ENCODE measurements at places on chromosomes 5 and 9.

- no peak for DNase-seq
Observed at GRCh38 chr5:133738271-133738670, 125.9 kb upstream of the FSTL4 start.

DNA sequence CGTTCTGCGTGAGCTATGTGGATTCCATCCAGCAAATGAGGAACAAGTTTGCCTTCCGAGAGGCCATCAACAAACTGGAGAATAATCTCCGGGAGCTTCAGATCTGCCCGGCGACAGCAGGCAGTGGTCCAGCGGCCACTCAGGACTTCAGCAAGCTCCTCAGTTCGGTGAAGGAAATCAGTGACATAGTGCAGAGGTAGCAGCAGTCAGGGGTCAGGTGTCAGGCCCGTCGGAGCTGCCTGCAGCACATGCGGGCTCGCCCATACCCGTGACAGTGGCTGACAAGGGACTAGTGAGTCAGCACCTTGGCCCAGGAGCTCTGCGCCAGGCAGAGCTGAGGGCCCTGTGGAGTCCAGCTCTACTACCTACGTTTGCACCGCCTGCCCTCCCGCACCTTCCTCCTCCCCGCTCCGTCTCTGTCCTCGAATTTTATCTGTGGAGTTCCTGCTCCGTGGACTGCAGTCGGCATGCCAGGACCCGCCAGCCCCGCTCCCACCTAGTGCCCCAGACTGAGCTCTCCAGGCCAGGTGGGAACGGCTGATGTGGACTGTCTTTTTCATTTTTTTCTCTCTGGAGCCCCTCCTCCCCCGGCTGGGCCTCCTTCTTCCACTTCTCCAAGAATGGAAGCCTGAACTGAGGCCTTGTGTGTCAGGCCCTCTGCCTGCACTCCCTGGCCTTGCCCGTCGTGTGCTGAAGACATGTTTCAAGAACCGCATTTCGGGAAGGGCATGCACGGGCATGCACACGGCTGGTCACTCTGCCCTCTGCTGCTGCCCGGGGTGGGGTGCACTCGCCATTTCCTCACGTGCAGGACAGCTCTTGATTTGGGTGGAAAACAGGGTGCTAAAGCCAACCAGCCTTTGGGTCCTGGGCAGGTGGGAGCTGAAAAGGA lies 10.9 kb downstream of the QRFP start:
- no peak for DNase-seq

DNA sequence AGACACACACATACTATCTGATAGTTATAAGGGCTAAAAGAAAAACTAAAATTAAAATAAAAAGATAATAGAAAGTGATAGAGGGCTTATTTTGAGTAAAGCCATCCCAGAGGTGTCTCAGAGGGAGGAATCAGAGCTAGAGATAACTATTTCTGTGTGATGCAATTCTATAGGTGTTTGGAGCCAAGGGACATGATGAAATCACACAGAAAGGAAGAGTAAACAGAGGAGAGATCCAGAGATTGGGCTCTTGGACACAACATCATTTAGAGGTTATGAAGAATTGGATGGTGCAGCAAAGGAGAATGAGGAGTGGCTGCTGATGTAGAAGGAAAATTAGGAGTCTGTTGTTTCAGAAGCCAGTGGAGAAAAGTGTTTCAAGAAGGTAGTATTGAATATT lies 393.5 kb downstream of the DIRAS2 start:
- no peak for DNase-seq

GRCh38 chr5:35815089-35815936 lies 41.4 kb upstream of the IL7R start:
- DNase-seq, result no peak

DNA sequence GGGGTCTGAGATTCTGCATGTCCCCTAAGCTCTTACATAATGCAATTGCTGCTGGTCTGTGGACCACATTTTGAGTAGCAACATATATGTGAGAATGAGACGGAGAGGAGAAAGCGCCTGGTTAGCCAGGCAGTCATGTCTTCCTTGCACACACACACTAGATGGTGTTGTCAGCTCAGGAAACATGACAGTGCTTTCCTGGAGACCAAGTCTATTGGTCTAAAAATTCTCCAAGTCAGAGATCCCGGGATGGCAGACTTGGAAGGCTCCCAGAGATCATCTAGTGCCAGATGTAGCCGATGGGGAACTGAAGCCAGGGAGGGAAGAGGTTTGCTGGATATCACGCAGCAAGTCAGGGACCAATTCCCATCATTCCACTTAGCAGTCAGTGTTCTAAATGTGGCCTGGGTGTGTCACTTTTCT lies 53.4 kb downstream of the GALNT12 start:
- DNase-seq, result no peak

GRCh38 chr5:172905346-172906140 lies 53.7 kb upstream of the RPL26L1 start:
- DNase-seq, result no peak

GRCh38 chr9:115117999-115118878 lies at the start of gene TNC:
TNC (minus strand) TSS chr9:115118157; CDS start chr9:115091018, 27,139 bp downstream.
- DNase-seq, result no peak

- no peak for DNase-seq
Observed at GRCh38 chr5:114989512-114989911, 180.2 kb downstream of the TRIM36 start.

DNA sequence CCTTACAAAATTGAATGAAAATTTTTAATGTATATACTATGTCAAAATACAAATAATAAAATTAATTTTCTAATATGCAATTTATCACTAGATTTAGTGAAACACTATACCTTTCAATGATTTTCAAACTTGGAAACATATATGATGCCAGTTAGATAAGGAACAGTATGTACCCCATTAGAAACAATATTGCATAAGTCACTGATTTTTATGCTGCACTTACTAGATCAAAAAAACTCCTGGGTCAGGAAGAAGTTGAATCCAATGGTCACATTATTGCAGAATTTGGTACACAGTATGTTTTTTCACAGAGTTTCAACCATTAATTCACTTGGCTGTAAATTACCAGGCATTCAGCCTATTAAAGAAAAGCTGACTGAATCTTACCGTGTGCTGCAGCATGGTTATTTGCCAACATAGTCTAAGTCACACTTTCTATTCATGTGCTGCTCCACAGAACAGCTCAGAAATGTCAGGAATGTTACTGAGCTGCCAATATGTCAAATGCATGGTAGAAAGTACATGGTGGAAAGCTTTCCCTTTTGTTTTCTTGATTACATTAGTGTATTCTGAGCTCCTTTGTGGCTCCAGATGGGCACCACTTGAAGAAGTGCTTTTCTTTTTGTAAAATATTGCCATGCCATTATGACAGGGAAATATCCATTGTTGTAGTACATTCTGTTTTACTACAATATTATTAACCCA lies 9.9 kb upstream of the PRR16 start:
- DNase-seq, result no peak

DNA sequence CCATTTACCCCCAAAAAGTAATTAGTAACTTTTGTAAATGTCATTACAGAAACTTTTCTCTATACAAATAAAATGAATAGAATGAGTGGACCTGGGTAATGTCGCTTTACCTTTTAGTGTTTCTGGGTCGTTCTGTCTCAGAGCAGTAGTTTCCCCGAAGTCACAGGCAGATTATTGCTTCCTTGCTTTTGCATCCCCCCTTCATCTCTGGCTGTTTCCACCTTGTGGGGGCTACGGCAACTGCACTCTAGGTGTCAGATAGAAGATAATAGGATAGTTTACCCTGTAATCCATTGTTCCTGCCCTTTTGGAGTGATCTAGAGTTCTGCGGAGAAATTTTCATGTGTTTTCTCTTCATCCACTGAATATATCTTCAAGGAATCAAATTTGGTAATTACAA lies 68.7 kb downstream of the PRR16 start:
- DNase-seq, result no peak

GRCh38 chr5:150763023-150763769 lies 4.4 kb upstream of the DCTN4 start:
- no peak for DNase-seq

DNA sequence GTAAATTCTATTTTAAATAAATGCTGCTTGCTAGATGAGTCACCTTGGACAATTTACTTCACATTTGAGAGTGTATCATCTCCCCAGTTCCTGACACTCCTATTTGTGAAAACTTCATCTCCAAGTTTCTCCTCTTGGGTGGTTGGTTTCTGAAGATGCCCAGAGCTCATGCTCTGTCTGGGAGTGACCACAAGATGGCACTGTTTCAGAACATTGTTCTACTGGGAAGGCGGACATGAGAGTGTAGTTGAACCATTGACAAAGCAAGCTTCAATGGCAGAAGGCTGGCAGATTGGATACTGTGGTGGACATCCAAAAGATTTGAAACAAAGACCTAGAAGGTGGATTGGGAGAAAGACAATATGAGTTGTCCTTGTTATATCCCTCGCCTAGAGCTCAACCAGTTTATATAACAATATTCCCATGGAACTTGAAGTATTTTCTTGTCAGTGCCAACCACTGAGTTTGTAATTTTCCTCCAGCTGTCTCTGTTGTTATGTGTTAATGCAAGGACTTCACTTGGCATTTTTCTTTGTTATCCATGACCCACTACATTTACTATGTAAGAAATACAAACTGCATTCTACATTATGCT lies 234.3 kb upstream of the ANKH start:
- DNase-seq, result peak; percentile 4

GRCh38 chr9:88378317-88378716 lies 9.9 kb upstream of the SPIN1 start:
- no peak for DNase-seq

- DNase-seq, result peak; percentile 61
Observed at GRCh38 chr9:134396825-134397224, 70.6 kb downstream of the RXRA start.

- no peak for DNase-seq
Observed at GRCh38 chr5:72242796-72243475, 77.1 kb downstream of the MRPS27 start.

GRCh38 chr5:7000310-7000709 lies 287.1 kb downstream of the TENT4A start:
- DNase-seq, result no peak

DNA sequence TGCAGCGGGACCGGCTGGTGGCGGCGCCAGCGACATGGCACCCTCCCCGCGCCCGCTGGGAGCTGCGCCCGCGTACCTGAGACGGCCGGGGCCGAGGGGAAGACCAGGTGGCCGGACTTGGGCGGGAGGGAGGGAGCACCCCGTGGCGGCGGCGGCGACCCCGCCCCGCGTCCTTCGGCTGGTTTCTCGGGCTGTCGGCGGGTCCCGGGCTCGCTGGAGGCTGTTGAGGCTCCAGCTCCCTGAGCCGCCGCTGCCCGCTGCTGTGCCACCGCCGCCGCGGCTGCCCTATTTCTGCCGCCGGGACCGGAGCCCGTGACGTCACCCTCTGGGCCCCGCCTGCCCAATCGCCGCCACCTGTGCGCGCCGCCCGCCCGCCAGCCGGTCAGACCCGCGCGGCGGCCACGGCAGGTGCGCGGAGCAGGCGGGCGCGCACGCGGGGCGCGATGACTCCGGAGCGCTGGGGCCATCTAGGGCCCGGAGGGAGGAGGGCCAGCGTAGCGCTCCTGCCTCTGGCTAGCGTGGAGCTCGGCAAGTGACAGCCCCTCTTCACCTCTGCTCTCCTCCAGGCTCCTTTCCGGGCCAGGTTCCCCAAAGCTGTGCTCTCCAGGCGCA lies at the start of gene FSTL4:
TSS of gene FSTL4 (minus strand) at position 293 of the 612 bp plus-strand sequence.
- DNase-seq, result peak; percentile 30

GRCh38 chr9:122401896-122402295 lies 31.1 kb downstream of the PTGS1 start:
- DNase-seq, result no peak

DNA sequence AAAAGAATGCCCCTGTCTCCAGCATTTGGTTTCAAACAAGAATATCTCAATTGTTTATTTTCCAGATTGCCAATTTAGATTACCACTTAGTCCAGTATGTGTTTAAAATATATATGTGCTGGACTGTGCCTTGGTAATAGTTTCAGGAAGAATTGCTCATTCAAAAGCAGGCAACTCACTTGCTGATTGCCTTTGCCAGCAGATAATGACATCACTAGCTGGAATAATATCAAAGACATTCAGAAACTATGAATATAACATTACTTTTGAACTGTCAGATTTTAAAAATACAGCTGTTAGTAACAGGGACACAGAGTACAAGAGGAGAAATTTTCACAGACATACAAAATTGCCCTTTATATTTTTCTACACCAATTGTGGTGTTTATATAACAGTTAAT lies 96.0 kb upstream of the ITGA2 start:
- no peak for DNase-seq

DNA sequence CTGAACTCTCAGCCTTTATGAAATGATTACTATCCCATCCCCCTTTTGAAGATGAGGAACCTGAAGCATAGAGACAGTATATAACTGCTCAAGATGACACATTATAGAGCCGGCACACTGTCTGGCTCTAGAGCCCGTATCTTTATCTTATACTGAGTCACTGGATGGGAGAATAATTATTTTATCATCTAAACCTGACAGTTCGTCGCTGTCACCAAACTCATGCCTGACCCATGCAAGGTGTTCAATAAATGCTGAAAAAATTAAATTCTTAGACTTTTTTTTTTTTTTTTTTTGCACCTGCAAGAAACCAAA lies 38.8 kb downstream of the HOMER1 start:
- DNase-seq, result no peak

DNA sequence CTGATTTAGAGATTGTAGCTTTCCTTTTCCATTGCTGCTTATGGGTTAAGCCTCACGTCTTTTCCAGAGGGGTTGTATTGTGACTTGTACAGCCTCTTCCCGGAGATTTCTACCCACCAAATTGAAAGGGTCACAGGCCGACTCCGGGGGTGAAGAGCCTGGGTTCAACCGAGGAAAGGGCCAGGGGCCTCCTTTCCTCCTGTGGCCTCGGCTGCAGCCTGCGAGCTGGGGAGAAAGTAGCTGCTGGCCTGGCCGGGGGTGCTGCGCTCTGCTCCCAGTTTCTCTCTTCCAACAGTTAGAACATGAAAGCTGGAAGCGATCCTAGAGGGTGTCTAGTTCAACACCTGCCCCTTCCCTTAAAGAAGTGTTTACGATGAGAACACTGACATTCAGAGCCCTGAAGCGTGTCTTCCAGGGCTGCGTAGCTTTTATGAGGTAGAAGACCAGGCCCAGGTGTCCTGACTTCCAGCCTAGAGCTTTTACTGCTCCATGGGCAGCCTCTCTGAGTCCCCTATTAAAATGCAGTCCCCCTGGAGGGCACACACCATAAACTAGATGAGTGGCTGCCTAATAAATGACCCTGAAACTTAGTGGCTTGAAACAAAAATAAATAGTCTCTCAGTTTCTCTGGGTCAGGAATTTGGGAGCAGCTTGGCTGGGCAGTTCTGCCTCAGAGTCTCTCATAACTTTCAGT lies 56.9 kb downstream of the ACER2 start:
- no peak for DNase-seq

GRCh38 chr5:15786884-15787283 lies 286.9 kb downstream of the FBXL7 start:
- no peak for DNase-seq

- DNase-seq, result no peak
Observed at GRCh38 chr9:79057576-79057975, 514.2 kb upstream of the TLE4 start.

DNA sequence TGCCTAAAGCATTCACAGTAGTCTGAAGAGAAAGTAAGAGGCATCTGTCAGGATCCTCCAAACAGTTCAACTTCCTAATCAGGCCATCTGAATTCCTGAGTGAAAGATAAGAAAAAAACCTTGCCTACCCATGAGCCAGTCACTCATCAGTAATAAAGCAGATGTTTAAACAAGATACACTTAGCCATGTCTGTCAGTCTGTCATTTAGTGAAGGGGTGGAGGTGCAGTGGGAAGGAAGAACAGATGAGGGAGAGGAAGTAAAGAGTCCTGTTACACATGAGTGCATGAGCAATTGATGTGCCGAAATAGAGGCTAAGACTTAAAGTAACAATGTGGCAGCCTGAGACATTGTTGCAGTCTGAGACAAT lies 29.9 kb upstream of the DMRTA1 start:
- DNase-seq, result no peak

GRCh38 chr9:97039514-97039860 lies 545 bp upstream of the CTSV start:
- no peak for DNase-seq

GRCh38 chr9:134965851-134966250 lies 48.1 kb upstream of the FCN1 start:
- no peak for DNase-seq

Data from GM06990 (cell line).